ENCODE measurements at places on chromosomes 3 and 15. TPM values are rescaled to one million over a fixed set of nuclear protein-coding genes. Genes with fewer than 3 reads are reported as not detected.
A peak's percentile ranks its signal among the peaks of the same experiment; 100 is the strongest.

GRCh38 chr3:53287131-53287629, 31.4 kb upstream of the TKT start:
- no peak for DNase-seq
- H3K4me1 ChIP-seq = peaks cover 9% of the 10 kb centered on the region
- no peak overlapping the region for H3K4me3 ChIP-seq
- peaks cover 69% of the 10 kb centered on the region for H3K36me3 ChIP-seq
- H3K27ac ChIP-seq = peak overlapping the region; percentile 72
- H3K27me3 ChIP-seq = no peaks in the 10 kb centered on the region

DNA sequence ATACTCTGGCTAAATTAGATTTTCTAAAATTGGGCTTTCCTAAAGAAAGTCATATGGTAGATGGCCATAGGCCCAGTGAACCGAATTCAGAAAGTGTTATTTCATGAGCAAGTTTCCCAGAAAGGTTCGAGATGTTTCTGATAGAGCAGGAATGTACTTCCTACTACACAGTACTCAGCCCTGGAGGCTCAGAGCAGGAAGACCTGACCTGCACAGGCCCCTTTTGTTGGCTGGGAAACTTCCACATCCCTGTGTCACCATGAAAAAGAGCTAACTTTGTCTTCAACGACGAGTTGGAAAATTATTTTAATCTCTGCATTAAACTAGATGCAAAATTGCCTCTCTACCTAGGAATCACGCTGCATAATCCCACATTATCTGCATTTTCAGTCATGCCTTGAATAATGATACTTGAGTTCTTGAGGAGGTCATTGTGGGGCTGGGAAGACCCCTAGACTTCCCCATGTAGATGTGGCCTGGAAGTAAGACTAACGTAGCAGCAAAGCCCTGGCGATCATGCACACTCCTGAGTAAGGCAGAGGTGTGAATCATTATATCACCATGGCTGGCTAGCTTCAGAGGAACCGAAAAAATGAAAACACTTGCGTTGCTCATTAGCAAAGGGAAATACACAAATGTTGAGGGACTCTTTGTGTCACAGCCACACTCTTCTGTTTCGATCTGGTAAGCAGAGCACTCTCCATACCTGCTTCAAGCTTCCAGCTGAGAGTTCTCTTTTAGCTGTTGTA, 47.1 kb downstream of the CMTM7 start:
- DNase-seq = no peak
- H3K27me3 ChIP-seq = no peaks in the 10 kb centered on the region
- no peak overlapping the region for H3K4me3 ChIP-seq

DNA sequence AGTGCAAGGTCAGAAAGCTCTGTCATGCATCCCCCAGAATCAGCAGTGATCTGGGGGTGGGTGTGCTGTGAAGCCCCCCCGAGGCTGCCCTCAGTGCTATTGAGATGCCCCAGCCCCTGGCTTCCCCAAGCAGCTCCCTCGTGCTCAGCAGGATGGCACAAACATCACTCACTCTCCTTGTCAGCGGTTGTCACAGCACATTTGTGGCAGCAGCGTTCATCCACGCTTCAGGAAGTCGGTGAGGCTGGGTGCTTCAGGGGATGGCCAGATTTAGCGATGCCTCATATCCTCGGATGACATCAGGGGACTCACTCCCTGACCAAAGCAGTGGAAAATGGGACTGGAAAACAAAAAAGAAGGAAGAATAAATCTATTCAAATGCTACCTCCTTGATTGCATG, 54.4 kb upstream of the SLC6A11 start:
- H3K4me3 ChIP-seq = no peak overlapping the region
- no peaks in the 10 kb centered on the region for H3K36me3 ChIP-seq
- H3K27ac ChIP-seq = no peak overlapping the region
- no peak for DNase-seq

- H3K27ac ChIP-seq = no peak overlapping the region
- DNase-seq = no peak
- H3K27me3 ChIP-seq = no peaks in the 10 kb centered on the region
- no peaks in the 10 kb centered on the region for H3K36me3 ChIP-seq
- H3K4me3 ChIP-seq = no peak overlapping the region
Observed at GRCh38 chr3:177883957-177884356, 652.3 kb upstream of the KCNMB2 start.

GRCh38 chr3:54358969-54359694, 236.8 kb downstream of the CACNA2D3 start:
- H3K27ac ChIP-seq = no peak overlapping the region
- H3K27me3 ChIP-seq = no peaks in the 10 kb centered on the region
- H3K4me1 ChIP-seq = no peaks in the 10 kb centered on the region
- no peaks in the 10 kb centered on the region for H3K36me3 ChIP-seq
- no peak for DNase-seq
- H3K4me3 ChIP-seq = no peak overlapping the region

DNA sequence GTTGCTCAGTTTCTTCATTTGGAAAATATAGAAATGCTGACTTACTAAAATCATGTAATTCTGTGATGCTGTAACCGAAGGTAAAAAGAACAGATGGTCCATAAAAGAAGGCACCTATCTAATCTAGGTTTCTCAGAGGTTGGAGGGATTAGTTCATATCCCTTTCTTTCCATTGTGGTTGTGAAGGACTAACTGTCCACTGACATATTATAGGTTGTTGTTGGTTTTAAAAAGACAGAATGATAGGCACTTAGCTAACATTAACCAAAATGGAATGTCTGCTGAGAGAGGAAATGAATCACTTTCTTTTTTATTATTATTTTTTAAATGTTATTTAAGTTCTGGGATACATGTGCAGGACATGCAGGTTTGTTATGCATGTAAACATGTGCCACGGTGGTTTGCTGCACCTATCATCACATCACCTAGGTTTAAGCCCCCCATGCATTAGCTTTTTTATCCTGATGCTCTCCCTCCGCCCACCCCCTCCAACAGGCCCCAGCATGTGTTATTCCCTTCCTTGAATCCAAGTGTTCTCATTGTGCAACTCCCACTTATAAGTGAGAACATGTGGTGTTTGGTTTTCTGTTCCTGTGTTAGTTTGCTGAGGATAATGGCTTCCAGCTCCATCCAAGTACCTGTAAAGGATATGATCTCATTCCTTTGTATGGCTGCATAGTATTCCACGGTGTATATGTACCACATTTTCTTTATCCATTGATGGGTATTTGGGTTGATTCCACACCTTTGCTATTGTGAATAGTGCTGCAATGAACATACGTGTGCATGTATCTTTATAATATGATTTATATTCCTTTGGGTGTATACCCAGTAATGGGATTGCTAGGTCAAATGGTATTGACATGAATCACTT, 45.8 kb downstream of the ALDH1A2 start:
- H3K4me1 ChIP-seq = no peaks in the 10 kb centered on the region
- no peak for DNase-seq
- H3K4me3 ChIP-seq = no peak overlapping the region
- no peaks in the 10 kb centered on the region for H3K36me3 ChIP-seq
- H3K27ac ChIP-seq = no peak overlapping the region

DNA sequence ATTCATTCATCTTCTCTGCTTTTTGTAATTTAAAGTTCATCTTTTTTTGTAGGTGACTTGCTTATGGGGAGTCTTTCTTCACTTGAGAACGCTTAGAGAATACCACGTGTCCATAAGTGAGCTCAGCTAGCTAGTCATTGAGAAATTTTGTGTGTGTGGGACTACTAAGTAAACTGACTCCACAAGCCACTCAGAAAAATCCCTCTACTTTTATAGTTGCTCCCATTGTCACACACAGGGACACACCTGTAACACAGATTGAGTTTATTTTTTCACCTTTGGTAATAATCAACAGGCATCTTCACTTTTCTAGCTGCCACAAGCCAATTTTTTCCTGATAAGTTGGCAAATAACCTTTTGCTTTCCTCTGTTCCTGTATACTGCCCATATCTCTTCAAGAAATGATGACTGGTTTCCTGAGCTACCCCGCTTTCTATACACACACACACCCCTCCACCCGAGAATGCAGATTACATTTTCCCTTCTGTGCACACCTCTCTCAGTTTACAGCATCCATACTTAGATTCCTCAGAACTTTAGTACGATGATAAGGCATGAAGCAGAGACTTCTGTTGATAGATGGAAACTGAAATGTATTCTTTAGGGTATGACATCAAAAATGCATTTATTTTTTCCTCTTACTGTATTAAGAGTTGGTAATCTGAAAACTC, 4.6 kb downstream of the TSC22D2 start:
- peak overlapping the region; percentile 75 for H3K27ac ChIP-seq
- DNase-seq = no peak
- H3K4me3 ChIP-seq = peak overlapping the region; percentile 79
- no peaks in the 10 kb centered on the region for H3K27me3 ChIP-seq

Gene OR5K2
- total RNA-seq = not detected

Gene VEPH1
- total RNA-seq = not detected

Gene DUOX2
- not detected for total RNA-seq

Gene GOLGA8M
- total RNA-seq = 0.55 TPM

Gene RASGRP1
- 113 TPM for total RNA-seq
